Naive thymus-derived CD4-positive, alpha-beta T cell (primary cell): ENCODE measurements at places on chromosomes 1 and 21. TPM values are rescaled to one million over a fixed set of nuclear protein-coding genes. Genes with fewer than 3 reads are reported as not detected.

The SHE gene
- total RNA-seq: not detected

- no peak for DNase-seq
Observed at GRCh38 chr1:203631946-203632345, 5.3 kb downstream of the ATP2B4 start.

DNA sequence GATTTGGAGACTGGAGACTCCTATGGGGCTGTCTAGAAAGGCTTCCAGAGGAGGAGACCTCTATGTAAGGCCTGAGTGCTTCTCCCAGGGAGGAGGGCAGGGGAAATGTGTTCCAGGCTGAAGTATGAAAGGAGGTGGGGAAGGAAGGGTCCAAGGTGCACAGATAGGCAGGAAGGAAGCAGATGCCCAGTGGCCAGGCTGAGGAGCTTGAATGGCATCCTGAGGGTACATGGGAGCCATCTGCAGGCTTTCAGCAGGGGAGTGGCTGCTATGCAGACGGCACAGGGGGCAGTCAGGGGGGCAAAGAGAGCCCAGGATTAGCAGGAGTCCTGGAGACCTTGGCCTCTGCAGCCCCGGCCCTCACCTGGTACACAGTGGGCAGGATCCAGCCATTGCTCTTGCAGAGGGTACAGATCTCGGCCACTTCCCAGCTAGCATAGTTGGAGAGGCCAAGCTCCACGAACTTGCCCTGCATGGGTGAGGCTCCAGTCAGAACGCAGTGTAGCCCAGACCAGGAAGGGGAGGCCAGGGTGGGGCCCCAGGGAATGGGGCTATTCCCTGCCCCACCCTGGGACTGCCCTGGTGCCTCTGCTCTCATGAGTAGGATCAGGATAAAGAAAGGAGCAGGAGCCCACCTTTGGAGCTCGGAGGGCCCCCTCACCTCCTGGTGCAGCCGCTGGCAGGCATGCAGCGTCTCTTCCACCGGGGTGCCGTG, 4.0 kb downstream of the AKR7A2 start:
- no peak for DNase-seq

DNA sequence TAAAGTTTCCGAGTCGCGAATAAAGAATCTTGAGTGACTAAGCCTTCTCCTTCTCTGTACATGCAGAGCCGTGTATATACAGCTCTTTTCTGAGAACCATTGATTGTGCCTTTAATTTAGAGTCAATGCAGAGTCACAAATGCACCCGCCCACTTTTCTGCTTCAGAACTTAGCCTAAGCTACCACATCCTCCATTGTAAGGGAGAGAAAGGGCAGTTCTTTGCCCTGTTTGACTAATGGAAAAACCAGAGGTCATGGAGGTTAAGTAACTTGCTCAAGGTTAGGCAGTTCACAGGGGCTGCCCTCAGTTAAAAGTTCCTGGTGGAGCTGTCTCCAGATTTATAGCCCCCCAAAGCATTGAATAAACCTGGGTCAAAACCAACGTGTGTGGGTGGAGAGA, 139.6 kb downstream of the TOMM20 start:
- no peak for DNase-seq

DNA sequence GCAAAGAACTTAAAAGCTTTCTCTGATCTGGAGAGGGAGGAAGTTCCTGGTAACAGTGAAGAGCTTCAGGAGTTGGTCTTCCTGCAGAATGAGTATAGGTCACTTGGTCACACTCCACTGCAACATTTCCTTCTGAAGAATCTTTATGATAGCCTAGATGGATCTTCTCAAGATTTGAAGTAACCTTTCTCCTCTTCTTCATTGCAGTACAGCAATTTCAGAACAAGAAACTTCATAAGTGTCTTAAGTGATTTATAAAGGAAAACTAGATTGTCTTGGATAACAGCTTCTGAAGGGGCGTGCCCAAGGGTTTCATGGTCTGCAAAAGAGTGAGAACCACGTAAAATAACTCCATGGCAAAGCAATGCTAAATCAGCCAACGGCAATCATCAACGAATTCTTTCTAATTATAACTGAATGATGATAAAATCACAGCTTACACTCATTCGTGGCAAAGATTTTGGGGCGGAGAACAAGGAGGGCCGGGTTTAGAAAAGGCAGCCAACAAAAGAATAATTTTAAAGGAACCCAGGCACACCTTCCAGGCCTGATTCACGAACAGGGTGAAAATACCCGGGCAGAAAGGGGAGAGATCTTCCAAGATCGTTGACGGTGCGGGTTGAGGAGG, 53.9 kb upstream of the ASPM start:
- peak; percentile 48 for DNase-seq

- no peak for DNase-seq
Observed at GRCh38 chr1:175865041-175865766, 121.8 kb upstream of the TNR start.

- DNase-seq: no peak
Observed at GRCh38 chr1:226481133-226481532, 67.4 kb upstream of the STUM start.

DNA sequence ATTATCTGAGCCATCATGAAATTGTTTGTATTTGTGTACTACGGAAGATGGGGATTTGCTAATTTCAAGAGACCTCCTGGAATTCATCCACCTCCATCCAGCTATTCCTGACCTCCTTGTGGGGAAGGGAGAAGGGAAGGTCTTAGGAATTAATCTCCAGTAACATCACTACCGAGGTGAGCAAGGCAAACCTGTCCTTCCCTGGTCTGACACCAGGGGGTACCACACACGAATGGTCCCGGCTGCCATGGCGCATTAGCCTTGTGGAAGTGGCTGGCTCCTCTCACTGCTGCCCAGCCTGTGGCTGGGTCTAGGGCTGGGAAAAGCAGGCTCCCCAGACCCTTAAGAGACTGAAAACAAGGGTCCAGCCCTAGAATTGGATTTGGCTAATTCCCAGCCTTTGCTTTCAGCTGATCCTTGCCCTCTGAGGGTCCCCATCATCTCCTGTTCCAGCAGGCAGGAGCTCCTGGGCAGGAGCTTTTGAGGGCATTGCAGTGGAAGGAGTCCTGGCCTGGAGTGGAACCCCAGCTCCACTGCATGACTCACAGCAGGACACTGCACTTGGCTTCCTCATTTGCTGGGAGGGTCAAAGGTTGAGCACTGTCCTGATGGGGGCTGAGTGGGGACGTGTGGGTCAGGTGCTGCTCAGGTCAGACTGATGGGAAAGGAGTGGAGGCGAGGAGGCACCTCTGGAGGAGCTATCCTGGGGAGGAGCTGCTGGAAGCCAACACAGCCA, 34.8 kb downstream of the RIMS3 start:
- no peak for DNase-seq

DNA sequence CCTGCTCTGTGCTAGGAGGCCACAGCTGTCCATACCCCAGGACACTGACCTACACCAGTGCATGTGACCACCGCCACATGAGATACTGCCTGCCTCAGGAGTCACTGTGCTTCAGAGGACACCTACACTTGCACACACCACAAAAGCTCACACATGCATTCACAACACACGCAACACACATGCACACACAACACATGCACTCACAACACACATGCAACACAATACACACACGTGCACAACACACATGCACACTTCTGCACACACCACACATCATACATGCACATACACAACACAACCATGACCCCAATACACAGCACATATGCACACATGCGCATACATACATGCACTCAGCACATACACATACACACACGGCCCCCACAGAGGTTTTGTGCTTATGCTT, 28.7 kb upstream of the BACE2 start:
- no peak for DNase-seq

GRCh38 chr1:60727552-60727951, 354.8 kb upstream of the NFIA start:
- DNase-seq: no peak

DNA sequence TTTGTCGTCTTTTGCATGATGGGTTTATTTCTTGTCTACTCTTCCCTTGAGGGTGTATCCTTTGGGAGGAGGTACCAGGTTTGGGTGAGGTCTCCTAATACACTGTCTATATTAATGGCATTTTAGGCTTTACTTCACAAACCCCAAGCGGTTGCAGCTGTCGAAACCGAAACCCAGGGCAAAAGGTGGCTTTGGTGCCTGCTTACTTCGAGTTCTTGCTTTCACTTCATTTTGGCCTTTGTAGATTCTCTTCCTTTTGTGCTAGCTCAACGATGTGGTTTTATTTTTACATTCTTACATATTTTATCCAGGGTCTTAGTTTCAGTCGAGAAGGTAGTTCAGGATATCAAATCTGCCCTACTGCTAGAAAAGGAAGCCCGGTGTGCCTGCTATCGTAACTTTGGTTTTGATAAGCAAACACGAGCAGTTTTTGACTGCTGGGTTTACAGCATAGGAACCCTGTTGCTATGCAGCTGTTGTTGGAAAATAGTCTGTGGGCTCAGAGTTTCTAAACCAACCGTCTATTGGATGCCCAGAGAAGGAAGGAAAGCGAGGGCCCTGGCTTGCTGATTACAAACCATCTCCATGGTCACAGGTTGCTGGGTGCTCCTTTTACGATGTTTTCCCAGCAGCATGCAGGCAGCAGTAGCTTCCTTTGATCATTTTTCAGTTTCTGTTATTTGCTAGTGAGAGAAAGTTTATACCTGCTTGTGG, 9.8 kb upstream of the TSPAN2 start:
- peak; percentile 95 for DNase-seq

- no peak for DNase-seq
Observed at GRCh38 chr1:116875391-116875790, 34.3 kb upstream of the PTGFRN start.

DNA sequence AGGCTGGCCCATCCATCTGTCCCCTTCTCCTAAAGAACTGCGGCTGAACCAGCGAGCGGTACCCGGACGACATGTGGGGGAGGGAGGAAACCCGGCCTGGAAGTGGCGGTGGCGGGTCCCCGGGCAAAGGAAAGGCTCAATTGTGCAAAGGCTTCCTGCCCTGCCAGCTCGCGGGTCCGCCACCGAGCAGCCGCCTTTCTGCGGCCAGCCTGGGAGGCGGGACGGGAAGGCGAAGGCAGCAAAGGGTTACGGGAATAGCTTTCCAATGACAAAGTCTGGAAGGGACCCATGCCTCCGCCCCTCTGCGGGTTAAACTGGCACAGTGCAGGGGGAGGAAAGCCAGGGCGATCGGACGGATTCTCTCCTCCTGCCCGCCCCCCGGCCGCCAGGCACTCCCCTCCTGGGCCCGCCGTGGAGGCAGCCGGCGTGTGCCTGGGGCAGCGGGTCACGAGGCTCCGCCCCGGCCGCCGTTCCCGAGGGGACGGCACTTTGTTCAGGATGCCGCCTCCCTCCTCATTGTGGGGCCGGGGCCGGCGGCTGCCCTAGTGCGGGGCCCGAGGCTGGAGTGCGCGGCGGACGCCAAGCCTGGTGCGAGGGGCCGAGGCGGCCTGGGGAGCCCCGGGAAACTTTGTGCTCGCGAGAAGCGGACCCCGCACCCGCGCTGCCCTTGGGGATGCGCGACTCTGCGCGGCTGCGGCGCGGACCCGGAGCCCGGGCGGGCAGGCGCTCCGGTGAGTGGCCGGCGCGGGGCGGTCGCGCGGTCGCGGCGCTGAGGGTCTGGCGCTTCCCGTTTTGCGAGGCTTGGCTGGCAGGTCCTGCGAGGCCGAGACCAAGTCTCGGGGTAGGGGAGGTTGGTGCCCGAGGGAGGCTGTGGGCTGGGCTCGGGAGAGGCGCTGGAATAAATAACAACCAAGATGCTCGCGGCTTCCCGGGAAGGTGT, at the start of gene NAV1:
Gene NAV1 (plus strand): TSS at position 516 of the 940 bp plus-strand sequence. CDS start 83,758 bp downstream, outside the sequence.
- DNase-seq: no peak

DNA sequence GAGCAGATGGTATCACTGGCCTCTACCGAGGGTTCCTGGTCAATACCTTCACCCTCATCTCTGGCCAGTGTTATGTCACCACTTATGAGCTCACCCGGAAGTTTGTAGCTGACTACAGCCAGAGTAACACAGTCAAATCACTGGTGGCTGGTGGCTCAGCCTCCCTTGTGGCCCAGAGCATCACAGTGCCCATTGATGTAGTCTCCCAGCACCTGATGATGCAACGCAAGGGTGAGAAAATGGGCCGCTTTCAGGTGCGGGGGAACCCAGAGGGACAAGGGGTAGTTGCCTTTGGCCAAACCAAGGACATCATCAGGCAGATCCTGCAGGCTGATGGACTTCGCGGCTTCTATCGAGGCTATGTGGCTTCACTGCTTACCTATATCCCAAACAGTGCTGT, 6.1 kb downstream of the SLC25A44 start:
- no peak for DNase-seq

The GPA33 gene
- total RNA-seq: 31.3 TPM

The SLC30A2 gene
- total RNA-seq: not detected

The RPTN gene
- not detected in 2 replicates for total RNA-seq

The RPL11 gene
- 2,381 TPM for total RNA-seq

GRCh38 chr1:153833171-153833570, 58.0 kb downstream of the SLC27A3 start:
- no peak for DNase-seq

GRCh38 chr1:44151332-44151731, 9.9 kb upstream of the KLF18 start:
- no peak for DNase-seq

The POLR3C gene
- total RNA-seq: 22.0 TPM

- DNase-seq: peak; percentile 75
Observed at GRCh38 chr1:9004700-9005394, 21.4 kb downstream of the SLC2A7 start.

The LCE2C gene
- total RNA-seq: not detected

DNA sequence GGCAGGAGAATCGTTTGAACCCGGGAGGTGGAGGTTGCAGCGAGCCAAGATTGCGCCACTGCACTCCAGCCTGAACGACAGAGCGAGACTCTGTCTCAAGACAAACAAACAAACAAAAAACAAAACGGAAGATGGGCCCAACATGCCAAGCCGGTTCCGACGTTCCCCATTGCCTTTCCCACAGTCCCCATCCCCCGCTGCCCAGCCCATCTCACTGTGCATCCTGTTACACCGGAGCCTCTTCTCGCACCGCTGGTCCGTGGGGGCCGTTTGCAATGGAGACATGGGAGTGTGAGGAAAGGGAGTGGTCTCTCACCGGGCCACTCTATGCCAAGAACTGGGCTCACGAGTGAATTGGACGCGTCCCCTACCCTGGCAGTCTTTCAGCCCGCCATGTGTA, 1.3 kb upstream of the CFAP74 start:
- DNase-seq: no peak

The B3GALT5 gene
- total RNA-seq: not detected

GRCh38 chr1:212628813-212629415, 20.4 kb downstream of the ATF3 start:
- DNase-seq: no peak

GRCh38 chr1:225999912-226000337, 782 bp upstream of the SDE2 start:
- peak; percentile 82 for DNase-seq

DNA sequence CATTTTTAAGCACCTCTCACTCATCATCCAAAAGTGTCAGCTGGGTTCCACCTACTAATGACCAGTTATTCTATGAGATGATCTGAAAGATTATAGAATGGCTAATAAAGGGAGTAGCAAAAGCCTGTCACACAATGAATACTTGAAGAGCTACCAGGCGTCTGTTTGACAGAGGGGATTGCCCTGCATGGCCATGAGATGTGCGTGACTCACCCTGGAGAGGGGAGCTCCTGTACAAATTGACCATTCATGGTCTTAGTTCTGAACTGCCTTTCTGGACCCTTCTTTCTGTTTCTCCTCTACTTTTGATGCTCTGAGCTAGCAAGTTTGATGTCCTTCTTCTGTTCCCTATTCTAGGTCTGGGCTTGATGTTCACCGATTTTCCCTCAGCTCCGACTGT, 85.2 kb upstream of the ABCD3 start:
- no peak for DNase-seq

The SUSD4 gene
- 20.3 TPM for total RNA-seq
